ENCODE measurements at places on chromosomes 11 and 22.

DNA sequence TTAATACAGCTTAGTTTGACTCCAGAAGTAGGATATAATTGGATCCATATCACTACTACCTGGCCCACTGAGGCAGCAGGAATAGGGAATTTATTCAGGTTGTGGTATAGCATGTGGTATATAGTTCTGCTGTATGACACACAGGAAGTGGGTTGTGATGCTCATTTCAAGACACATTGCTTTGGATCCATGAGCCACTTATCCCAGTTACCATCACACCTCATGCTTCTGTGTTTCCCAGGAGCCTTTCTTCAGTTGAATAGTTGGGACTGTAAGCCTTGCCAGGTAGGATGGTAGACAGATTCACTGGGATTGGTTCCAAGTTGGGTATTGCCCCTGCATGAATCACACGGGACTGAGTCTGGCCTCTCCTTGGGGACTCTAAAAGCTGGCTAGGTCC is 9.9 kb upstream of the SLC37A2 start:
- no peak for DNase-seq

DNA sequence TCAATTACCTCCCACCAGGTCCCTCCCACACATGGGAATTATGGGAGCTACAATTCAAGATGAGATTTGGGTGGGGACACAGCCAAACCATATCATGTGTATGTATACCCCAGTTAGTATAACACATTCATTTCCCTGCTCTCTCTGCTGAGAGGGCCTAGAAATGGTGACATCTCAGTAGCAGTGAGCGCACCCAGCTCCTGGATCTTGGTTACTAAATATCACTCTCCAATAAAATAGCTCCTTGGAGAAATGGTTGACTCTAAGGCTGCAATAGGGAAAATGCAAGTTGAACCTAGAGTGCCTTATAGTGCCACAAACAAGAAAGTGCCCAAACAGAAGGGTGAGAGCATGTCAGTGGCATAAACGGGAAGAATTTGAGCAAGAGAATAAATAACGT is 59.6 kb downstream of the ARHGEF12 start:
- DNase-seq = no peak

DNA sequence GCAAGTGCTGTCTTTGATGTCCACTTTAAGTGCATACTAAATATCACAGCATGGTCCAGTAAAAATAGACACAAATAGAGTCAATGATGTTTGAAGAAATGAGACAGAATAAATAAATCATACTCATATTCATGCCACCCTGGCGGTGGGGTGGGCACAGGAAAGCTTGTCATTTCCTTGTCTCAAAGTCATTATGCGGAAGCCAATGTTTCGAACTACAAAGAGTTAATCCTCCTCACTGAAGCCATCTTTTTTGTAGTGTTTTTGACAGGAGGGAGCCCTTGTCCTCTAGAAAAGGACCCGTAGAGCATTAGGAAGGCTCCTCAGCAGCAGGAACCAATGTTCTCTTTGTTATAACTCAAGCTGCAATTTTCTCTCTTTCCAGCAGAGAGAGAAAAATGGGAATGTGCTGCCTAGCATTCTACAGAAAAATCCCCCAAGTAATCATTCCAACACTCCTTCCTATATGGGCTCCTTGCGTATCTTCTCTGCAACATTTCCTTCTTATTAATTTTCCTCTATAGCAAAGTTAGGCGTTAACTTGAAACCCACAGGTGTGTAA is 30.6 kb downstream of the SC5D start:
- no peak for DNase-seq

GRCh38 chr22:24796860-24797259 is 9.2 kb upstream of the SGSM1 start:
- DNase-seq = no peak

- DNase-seq = no peak
These were observed 36.9 kb downstream of the LINC01488 start for GRCh38 chr11:69518081-69518950.
